ENCODE measurements at places on chromosomes 2 and 18.

DNA sequence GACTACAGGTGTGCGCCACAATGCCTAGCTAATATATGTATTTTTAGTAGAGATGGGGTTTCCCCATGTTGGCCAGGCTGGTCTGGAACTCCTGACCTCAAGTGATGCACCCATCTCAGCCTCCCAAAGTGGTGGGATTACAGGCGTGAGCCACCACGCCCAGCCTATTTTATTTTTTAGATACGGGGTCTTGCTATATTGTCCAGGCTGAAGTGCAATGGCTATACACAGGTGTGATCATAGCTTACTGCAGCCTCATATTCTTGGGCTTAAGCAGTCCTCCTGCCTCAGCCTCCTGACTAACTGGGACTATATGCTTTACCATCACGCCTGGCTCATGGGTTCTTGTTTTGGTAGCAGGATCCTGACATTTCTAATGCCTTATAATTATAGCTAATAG lies 42.4 kb downstream of the BIRC6 start:
- DNase-seq = no peak

DNA sequence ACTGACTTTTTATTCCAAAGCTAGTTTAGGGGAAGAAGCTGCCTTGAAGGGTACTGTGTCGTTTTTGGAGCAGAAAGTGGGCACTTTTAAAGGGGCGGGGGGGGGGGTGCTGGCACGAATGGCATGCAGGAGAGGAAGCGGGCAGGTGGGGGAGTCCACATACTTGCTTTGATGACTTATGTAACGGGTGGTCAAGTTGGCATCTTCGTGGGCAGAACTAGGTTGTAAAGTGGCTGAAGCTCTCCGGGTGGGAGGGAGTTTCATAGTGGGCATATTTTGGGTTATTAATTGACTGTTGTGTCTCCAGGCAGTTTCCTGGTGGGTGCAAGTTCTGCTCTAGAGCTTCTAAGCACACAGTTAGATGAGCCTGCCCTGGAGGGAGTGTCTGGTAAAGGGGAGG lies 19.9 kb downstream of the PCARE start:
- no peak for DNase-seq

- no peak for DNase-seq
Measured at GRCh38 chr2:20611077-20611843, 39.6 kb downstream of the HS1BP3 start.

DNA sequence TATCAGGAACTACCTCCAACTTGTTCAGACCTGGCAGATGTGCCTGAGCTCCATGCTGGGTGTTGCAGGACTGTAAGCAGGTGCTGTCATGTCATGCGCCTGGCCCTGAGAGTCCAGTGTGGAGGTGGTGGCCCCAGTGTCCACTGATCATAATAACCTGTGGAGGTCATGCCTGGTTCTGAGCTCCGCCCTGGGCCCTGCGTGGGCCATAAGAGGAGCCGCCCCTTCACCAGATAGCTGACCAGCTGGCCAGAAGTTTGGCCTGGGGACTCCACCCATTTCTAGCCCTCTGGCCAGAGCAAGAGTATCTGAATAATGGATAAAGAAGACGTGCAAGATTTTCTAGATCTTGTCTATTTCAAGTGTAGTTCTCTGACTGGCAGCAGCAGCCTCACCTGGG lies 72.4 kb downstream of the CTIF start:
- DNase-seq = no peak

DNA sequence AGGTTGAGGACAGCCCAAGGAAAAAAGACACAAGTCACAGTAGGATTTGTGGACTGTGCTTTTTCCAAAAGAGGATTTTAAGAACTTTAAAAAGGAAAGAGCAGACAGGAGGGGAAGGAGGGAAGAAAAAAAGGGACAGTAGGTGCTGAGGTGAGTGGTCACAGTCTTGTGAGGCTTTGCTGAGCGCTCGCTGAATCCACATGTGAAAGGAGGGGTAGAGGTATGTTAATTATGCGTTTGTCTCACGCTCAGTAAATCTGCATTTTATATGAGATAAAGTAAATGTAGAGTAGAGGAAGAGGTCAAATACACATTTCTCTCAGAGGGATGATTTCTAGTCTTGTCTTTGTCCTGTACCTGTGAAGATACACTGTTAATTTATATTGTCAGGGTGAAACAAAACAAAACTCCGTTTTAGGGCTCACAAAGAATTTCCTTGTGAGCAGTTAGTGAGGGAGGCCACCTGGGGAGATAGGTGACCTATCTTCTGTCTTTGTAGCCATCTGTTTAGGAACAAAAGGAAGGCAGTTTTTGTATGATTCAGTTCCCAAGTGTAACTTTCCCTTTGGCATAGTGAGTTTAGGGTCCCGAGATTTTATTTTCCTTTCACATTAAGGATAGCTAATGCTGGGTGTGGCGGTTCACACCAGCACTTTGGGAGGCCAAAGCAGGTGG lies 25.3 kb downstream of the GNAL start:
- DNase-seq = no peak

GRCh38 chr2:84875213-84875560 lies 5.7 kb downstream of the TRABD2A start:
- DNase-seq = no peak

- DNase-seq = no peak
Measured at GRCh38 chr2:147659051-147659450, 185.8 kb upstream of the ACVR2A start.

GRCh38 chr2:126409850-126410249 lies 246.1 kb upstream of the GYPC start:
- no peak for DNase-seq

DNA sequence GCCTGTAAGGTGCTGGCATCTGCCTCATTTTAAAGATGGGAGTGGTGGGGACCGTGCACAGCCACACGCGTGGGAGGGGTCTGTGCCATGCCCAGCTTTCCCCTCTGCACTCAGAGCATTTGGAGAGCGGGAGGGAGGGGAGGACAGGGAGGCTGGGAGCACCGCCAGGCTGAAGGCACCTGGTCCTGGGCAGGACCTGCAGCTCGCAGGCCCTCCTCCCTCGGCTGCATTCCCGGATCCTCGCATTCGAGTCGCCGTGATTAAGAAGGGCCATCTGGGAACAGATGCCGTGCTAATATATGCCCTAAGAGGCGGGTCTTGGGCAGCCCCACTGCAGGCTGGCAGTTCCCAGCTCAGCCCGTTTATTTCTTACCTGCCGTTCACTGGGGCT lies 84.0 kb downstream of the PTGR3 start:
- DNase-seq = no peak

All from T-helper 2 cell (primary cell).